ENCODE measurements at places on chromosomes 4 and X.

GRCh38 chrX:119194621-119195020, 41.5 kb upstream of the PGRMC1 start:
- no peak for DNase-seq

- DNase-seq: no peak
Observed at GRCh38 chr4:17500574-17500973, 11.3 kb downstream of the QDPR start.

DNA sequence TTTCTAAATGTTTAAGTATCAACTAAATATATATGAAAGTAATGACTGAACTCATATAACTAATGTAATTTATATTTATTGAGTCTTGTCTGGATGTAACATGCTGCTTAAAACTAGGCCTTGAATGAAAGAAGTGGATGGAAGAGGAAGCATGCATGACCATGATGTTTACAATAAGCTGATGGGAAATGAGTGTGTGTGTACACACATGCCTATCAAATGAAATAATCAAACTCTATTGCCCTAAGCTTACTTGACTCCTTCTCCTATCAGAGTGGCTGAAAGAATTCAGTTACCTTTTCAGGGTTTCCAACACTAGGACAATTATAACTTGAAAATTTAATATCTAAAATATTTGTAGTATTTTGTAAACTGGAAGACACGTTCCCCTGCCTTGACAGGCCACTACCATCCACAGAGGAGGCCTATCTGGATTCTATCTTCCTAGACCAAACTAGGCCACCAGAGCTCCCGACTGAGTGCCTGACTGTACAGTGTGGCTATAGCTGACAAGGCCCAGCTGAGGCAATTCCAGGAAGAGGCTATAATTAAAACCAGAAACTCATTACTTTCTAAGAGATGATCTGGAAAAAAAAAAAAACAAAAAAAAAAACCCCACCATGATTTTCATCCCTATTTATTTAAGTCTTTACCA, 7.6 kb downstream of the ARSJ start:
- no peak for DNase-seq

GRCh38 chr4:122652379-122652778, 31.5 kb upstream of the IL21 start:
- DNase-seq: peak; percentile 53

DNA sequence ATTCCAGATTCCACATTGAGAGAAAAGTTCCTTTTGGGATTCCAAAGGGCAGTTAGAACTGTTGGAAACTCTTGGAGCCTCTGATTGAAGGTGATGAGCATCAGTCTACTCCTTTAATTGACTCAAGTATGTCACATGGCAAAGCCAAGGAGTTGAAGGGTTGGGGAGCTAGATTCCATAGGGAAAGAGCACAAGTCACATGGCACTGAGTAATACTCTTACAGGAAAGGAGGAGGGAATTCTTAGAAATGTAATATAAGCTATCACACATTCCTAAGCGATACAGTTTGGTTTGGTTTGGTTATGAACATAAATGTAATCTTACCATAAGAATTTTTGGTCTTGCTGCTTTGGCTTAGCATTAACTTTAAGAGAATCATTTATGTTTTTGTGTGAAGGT, 15.7 kb downstream of the SPCS3 start:
- no peak for DNase-seq

- DNase-seq: no peak
Observed at GRCh38 chr4:95084584-95084983, 326.8 kb downstream of the BMPR1B start.

- no peak for DNase-seq
Observed at GRCh38 chrX:39764441-39764914, 333.3 kb downstream of the BCOR start.

DNA sequence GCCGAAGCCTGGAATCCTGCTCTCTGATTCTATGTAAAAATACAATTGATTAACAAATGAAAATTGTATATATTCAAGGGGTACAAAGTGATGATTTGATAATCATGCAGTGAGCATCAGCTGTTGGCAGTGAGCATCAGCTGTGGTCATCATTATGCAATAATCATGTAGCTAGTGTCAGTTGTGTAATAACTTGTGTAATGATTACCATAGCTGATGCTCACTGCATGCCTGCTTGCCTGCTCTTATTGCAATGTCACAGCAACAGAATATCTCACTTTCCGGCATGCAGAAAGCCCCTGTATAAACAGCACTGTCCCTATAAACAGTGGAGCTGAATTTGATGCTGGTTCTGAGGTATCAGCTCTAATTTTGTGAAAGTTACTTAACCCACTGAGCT, 46.8 kb downstream of the SULT1B1 start:
- DNase-seq: no peak

DNA sequence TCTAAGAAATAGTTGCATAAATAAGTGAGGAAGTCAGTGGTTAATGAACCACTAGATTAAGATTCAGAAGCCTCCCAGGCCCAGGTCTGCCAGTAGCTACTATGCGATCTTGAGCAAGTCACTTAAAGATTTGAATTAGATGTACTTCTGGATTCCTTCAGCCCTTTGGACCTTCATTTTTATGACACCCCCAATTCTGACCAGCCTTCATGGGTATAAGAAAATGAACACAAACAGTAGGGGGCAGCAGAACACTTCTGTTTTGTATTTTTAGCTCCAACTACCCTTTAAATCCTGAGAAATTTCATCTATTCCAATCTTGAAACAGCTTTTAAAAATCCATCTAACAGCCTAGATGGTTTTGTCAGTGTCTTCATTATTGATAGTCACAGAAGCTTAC, 19.0 kb downstream of the TMEM47 start:
- no peak for DNase-seq

GRCh38 chr4:83558059-83558653, 22.2 kb downstream of the GPAT3 start:
- no peak for DNase-seq

GRCh38 chr4:158259955-158260575, 49.8 kb downstream of the TMEM144 start:
- DNase-seq: no peak

DNA sequence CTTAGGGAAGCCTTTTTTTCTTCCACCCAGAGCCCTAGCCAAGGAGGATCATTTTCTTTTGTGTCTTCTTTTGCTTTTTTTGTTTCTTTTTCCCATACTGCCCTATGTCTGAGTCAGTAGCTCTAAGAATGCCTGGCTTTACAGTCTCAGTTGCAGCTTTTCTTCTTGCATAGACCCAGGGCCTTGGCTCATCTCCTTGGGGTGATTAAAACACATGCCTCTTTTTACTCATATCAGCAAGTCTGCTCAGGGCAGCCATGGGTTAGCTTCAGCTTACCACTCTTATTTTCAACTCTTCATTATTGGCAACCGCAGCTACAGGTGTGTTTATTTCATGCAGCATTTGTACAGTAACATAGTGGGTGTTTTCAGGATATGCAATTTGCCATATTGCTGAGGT, 196.5 kb downstream of the STK32B start:
- no peak for DNase-seq

DNA sequence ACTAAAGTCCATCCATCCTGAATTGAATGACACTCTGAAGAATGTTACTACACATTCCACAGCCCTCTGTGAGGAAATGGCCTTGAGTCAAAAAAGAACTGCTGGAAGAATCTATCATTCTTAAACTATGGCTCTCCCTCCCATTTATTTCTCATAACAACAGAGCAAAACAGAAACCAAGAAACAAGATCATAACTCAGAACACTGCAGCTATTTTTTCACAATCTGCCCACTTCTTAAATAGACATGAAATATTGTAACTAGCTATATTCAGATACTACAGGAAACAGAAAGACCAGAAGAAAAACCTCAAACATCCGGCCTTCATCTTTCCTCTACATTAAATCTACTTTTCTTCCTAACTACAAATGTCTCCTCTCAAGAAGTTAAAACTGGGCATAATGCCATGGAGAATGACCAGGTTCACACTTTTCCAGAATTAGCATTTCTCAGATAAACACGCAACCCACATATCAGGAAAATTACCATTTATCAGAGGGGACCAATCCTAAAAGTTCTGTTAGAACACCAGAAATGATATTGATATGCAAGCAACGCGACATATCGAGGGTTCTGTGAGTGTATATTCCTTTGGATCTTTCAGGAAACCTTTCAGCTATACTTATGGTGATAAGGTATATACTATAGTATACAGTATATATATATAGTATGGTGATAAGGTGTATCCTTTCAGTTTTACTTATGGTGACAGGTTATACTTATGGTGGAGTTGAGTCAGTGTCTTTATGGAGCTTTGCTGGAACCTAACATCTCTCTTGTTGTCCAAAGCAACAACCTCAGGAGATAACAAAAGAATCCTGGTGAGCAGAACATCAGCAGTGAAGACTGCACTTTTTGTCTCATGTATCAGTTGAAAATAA, 60.4 kb upstream of the IRF2 start:
- DNase-seq: no peak

GRCh38 chr4:7356667-7357310, 77.9 kb downstream of the PSAPL1 start:
- DNase-seq: no peak
